ENCODE measurements at places on chromosomes 2 and 18.

DNA sequence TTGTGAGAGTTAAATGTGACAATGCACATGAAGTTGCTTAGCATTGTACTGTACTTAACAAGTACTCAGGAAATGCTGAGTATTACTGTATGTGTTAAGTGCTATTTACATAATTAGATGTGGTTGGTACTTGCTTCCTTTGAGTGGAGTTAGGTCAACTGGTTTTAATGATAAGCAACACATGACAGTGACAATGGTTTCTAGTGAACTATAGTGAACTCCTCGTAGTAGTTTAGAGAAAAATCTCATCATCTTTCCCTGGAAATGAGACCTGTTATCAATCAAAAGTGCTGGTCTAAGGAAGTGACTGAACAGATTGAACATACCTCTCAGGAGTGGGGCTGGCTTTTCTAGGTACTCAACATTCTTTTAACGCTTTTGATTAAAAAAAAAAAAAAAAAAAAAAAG lies 29.2 kb upstream of the ZDBF2 start:
- no peak for DNase-seq

- DNase-seq, result no peak
Measured at GRCh38 chr2:29747786-29748470, 173.5 kb downstream of the ALK start.

DNA sequence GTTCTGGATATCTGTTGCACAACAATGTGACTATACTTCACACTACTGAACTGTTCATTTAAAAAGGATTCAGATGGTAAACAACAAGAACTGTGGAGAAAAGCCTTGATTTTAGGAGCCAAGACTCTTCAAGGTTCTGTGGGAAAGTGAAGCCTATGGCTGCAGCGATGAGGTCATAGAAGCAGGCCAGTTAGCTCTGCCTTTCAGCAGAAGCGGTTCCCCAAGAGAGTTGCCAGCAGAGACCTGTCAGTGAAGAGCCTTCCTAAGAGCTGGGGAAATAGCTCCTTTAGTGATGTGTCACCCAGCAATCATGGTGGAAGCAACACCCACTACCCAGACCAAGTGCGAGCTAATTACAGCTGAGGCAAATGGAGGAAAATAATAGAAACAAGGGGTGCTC lies 346.5 kb upstream of the ETAA1 start:
- DNase-seq, result no peak

DNA sequence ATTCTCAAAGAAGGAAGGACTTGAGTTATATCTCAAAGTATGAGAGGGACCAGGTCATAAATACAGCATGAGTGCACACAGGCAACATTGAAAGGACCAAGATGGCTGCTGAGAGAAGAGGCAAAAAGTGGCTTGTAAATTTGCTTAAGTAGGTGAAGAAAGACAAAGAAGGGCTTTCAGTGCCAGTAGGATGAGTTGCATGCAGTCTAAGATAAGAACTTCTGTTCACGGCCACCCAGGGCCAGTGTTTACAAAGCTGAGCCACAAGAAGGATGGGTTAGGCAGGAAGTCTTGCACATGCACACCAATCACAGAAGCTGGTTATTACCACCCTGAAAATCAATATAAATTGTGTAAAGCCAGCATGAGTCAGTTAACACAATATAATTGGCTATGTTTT lies 3.1 kb upstream of the ABCB11 start:
- no peak for DNase-seq

Measured in stimulated activated CD4-positive, alpha-beta T cell treated with anti-CD3 and anti-CD28 coated beads, Interleukin-1b, Interleukin-23, amount 100 ng/mL, for 1 hour (primary cell).